Spinal cord (tissue), 10 donors: ENCODE measurements at places on chromosomes 3 and 15. TPM values are rescaled to one million over a fixed set of nuclear protein-coding genes. Genes with fewer than 3 reads are reported as not detected.

Gene RTP3
- not detected for polyA plus RNA-seq

Gene SKOR1
- polyA plus RNA-seq = 17.0 TPM

Gene ABCF3
- 78.4 TPM for polyA plus RNA-seq

Gene EFCC1
- 3.4 TPM for polyA plus RNA-seq

Gene CCDC54
- not detected for polyA plus RNA-seq

Gene GOLGA6B
- not detected for polyA plus RNA-seq

Gene UPK1B
- 2.3 TPM for polyA plus RNA-seq

Gene RPP14
- polyA plus RNA-seq = 14.4 TPM

Gene APEH
- 109 TPM for polyA plus RNA-seq

Gene GOLGA8J
- 0.90 TPM for polyA plus RNA-seq

Gene GHSR
- polyA plus RNA-seq = 0.29 TPM

Gene PLXNB1
- 123 TPM for polyA plus RNA-seq
